AG04450 (cell line): ENCODE measurements at places on chromosomes 2 and 18.

GRCh38 chr2:44772669-44773378 is 168.7 kb upstream of the SIX3 start:
- DNase-seq, result no peak

- no peak for DNase-seq
Measured at GRCh38 chr2:231890896-231891513, 35.2 kb downstream of the NPPC start.

- DNase-seq, result peak; percentile 62
Measured at GRCh38 chr2:238286551-238286950, 1.9 kb downstream of the PER2 start.

DNA sequence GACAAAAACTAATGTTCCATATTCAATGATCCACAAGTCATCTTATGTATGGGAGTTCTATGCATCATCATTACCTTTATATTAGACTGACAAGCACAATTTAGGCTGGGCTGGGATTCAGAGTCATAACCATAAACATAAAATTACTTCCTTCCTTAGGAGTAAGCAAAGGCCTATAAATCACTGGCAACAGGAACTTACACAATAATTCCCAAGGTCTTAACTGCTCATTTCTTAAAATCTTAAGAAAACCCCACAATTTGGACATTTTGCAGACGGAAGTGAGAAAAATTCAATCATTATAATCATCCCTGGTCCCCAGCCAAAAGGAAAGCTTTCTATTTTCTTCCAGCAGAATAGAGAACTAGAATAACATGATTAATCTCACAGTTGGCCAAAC is 232.3 kb downstream of the DYM start:
- DNase-seq, result no peak

- no peak for DNase-seq
Measured at GRCh38 chr2:206383669-206384068, 59.7 kb upstream of the ADAM23 start.

DNA sequence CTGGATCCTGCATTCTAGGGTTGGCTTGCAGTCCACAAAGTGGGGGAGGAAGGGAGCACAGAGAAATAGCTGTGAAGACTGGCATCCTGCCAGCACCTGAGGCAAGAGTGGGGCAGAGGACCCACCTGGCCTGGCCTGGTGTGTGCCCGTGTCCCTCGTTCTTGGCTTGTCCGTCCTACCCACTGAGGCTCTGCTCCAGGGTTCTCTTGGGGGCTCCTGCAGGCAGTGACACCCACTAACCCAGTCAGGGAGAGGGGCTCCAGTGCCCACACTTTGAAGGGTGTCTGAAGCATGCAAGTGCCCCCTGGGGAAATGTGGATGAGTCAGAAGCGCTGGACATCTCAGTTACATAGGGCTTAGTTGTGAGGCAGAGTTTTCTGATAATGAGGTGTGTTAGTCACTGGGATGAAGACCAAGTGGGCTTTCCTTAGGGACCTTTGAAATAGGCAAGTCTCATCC is 79.4 kb downstream of the SLC4A3 start:
- no peak for DNase-seq
